ENCODE measurements at places on chromosomes 3 and 15.

GRCh38 chr15:96692826-96693225 is 362.3 kb downstream of the NR2F2 start:
- no peak for DNase-seq

- DNase-seq, result no peak
These were observed 885.2 kb upstream of the CFAP20DC start for GRCh38 chr3:59935025-59935424.

GRCh38 chr3:107950417-107950816 is 140.4 kb downstream of the CD47 start:
- no peak for DNase-seq

DNA sequence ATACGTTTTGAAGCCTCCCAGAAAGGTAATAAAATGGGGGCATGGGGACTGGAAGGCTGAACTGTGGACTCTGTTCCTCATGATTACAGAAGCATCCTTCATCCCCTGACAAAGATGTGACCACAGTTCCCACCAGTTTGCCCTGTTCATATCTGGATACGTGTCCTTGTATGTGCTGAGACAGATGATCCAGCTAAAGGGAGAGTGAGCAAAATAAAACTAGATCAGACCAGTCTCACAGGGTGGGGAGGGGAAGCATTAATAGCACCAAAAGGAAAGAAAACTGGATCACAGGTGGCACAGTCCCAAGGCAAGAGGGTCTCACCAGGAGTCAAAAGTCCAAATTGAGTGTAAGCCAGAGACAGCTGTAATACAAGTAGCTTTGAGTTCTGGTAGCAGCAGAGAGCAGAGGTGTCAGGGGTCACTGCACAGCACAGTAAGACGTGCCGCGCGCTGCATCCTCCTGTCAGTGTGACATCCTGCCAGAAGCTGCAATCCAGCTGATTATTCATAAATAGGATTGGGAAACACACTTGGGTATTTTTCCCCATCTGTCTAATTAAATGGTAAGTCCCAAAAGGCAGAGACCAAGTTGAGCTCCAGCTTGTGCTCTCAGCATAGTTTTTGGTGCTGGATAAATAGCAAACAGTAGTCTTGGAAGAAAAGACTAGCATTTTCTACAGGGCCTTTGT is 560.0 kb upstream of the CFAP20DC start:
- DNase-seq, result no peak

DNA sequence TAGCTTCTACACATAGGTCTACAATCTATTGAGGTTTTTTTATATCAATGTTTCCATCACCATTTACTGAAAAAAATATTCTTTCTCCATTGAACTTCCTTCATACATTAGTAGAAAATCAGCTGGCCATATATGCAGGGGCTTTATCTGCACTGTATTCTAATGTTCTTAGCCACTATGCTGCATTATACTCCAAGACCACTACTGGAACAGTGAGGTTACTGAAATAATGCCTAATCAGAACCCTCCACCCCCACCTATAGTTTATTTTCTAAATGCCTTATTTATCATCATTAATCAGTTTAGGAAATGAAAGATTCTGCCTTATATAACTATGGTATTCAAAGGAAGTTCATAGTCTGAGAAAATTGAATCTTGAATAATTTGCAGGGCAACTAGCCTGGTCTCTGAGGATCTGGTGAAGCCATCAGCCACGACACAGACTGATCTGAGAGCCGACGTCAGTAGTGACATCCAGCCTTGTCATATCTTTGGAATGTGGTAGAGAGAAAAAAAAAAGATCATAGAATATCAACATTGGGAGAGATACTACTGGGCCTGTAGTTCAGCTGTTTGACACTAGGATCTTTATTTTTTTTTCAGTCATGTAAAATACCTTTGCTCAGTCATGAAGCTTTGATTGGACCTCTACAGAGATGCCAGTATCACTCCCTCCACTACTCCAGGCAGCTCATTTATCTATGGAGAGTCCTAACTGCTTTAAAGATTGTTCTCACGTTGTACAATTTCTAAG is 66.6 kb downstream of the P3H2 start:
- no peak for DNase-seq

GRCh38 chr3:127420829-127421228 is 133.0 kb upstream of the PRR20G start:
- DNase-seq, result no peak

DNA sequence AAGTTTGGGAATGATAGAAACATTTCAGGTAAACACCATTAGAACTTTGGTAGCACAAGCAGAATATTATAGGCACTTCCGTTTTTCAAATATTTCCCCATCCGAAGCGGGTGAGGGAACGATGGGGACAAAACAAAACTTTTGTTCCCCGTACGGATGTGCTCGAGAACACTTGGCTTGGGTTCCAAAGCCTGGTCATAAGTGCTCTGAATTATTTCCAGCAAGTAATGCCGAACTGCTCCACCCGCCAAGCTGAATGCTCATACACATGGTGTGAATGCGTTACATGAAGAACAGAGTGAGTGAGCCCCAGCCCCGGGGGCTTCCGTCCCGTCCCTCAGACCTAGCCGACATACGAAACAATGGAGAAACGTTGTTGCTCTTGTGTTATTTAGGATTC is 438.2 kb upstream of the ARRDC4 start:
- no peak for DNase-seq

- DNase-seq, result peak; percentile 11
These were observed 41.2 kb downstream of the CCDC12 start for GRCh38 chr3:46935168-46935858.

DNA sequence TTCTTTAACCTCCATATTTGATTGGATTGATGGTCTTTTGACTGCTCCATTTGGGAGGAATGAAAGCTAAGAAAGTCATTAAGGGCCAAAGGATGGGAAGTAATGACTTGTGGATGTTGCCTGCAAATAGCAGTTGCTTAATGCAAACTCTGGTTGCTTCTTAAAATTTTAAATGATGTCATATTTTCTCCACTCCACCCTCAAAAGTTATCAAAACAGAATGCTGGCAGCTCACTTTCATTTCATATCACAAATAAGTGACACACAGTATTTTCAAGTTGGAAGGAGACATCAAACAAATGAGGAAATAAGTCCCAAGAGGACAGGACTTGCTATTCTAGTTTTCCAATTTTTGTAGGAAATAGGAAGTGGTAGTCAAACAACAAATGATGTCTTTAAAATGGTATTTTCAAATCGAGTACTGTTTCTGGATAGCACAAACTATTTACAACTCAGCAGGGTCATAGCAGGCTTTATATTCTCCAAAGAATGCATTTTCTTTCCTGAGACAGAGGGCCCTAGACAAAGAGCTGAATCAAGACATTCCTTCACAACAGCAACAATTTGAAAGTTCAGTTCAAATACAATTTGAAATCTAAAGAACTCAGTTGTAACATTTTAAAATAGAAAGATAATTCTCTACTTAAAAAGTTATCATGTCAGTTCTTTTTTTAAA is 165.1 kb upstream of the UBE2E1 start:
- DNase-seq, result no peak

GRCh38 chr3:110685630-110686029 is 386.0 kb upstream of the NECTIN3 start:
- DNase-seq, result no peak

- DNase-seq, result no peak
These were observed 276.7 kb downstream of the CNTN4 start for GRCh38 chr3:2375376-2375775.

GRCh38 chr3:37029516-37030163 is 36.3 kb downstream of the MLH1 start:
- DNase-seq, result no peak

- no peak for DNase-seq
These were observed 96.0 kb downstream of the CCNL1 start for GRCh38 chr3:157063926-157064325.

- no peak for DNase-seq
These were observed 175.0 kb downstream of the UBE2E2 start for GRCh38 chr3:23377928-23378672.

DNA sequence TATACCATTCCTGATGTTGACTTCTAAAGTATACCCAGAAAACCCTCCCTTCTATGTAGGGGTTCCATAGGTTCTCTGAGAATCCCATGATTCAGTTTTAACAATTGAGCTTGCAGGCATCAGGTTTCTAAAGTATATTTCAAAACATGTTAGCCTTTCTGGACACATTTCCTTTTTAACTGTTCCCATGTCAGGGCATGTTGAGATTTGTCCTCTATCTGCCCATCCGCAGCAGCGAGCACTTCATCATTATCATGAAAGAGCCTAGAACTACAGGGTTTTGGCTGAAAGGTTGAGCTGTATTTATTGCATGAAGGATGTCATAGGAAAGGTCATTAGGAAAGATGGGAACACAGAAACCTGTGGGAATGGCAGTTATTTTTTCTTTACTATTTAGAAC is 201.1 kb upstream of the BHLHE40 start:
- no peak for DNase-seq

DNA sequence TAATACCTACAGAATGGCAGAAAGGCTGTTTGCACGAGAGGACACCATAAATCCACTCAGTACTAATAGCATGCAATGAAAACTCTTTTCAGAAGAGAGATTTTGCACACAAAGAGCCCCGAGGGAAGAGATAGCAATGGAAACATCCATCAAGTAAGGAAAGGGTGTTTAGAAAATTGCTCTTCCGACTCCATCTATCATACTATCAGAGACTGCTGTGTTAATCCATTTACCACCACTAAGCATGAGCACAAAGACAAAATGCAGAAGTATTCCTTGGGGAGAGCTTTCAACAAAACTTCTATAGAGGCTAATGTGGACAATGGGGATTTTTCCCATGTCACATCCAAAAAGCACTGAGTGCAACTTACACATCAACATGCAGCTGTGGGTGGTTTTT is 72.1 kb upstream of the PLAAT1 start:
- DNase-seq, result no peak

DNA sequence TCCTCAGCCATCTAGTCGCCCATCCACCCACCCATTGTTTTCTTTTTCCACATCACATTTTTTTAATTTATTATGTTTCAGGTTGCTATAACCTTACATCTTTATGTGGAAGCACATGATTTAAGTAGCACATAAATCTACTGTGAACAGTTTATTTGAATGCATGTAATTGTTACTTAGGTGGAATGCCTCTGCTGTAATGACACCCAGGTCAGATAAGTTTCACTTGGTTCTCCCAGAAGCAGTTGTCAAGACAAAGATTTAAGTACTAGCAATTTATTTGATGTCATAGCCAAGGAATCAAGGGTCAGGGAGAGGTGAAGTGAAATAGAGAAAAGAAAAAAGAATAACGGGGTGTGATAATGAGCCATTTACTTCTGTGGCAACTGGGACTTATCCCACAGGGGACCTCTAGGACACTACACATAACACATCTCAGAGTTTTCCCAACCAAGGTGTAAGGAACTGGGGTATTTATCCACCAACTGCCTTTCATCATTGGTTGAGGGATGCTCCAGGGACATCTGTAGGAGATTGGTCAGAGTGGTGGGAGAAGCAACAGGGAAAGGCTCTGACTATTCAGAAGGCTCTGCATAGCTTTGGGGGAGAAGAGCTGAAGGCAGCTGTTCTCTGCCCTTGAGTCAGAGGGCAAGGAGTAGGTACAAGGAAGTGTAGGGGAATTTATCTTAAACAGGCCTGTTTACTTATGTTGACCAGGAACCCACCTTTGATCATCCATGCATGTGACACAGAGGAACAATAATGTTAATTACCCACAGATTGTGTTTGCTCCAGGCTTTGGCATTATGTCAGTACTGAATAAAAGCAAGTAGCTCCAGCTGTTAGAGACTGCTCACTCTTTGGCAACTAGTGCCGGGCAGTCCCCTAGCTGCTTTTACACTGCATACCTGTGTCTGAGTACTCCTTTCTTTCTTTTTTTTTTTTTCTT is 94.8 kb downstream of the CD200R1L start:
- DNase-seq, result no peak

- no peak for DNase-seq
These were observed at the start of gene TPRG1 for GRCh38 chr3:189171707-189172106. TSS of gene TPRG1 (plus strand) at chr3:189171971. CDS start at chr3:189207385, 35,414 bp downstream.

- DNase-seq, result no peak
These were observed 7.9 kb downstream of the CCR4 start for GRCh38 chr3:32959371-32959770.

DNA sequence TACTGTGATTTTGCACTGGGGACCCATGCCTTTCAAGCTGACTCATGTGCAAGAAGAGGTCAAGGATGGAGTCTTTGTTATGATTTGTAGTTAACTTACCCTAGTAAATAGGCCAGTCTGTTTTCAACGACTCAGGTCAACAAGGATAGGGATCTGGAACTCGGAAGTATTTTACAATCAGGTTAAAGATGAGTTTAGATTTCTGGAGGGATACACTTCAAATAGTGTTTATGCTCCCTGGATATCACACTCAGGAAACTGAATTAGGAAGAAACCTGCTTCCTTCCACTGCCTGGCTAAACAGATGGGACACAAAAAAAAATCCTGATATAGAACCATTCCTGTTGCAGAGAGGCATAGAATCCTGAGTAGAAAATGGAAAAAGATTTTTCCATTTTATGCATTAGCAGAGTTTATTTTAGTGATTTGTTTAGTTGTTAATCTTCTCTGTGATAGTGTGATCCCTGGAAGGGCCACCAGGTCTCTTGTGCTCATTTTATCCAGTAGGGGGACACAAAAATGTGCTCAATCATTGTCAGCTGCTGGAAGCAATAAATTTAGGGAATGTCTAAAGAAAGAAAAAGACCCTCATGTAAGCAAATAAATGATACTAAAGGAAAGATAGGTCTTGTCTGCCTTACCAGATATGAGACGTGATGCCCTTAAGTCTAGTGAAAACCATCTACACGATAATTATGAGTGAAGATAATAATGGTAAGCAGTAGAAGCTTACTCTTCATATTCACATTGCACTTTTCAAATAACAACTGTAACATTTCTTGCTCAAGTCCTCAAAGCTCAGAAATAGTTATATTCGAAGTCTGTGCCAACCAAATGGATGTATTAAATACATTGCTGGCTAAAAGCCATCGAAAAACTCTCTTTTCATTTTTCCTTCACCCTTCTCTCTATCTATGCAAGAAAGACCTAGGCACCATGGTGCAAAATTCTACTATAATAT is 452.1 kb upstream of the KCNMB2 start:
- peak; percentile 22 for DNase-seq

DNA sequence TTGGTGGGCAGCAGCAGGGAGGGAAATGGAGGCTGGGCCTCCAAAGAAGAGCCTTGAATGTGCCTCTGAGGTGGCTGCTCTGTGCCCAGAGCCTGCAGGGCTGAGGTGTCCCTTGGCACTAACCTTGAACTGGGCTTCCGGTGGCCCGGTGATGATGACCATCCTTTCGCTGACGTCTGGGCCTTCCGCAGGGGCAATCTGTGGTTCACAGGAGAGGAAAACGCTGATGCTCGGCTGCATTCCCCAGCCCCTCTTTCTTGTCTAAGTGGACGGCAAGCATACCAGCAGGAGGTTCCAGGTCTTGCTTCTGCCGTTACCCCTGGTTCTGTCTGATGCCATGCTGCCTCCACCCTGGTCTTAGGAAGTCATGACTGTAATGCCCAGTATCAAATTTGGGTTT is 65.9 kb downstream of the SENP2 start:
- no peak for DNase-seq

GRCh38 chr3:106452096-106452495 is 583.3 kb upstream of the CBLB start:
- DNase-seq, result no peak

- no peak for DNase-seq
These were observed 279.8 kb upstream of the ARRDC4 start for GRCh38 chr15:97680606-97681220.

Measured in SHP77 (cell line).